ENCODE measurements at places on chromosomes 11 and 22.

GRCh38 chr11:69982690-69983570 is 95.2 kb upstream of the ANO1 start:
- no peak for DNase-seq

- no peak for DNase-seq
Measured at GRCh38 chr22:25781801-25782200, 39.8 kb downstream of the MYO18B start.

- DNase-seq = peak; percentile 20
Measured at GRCh38 chr11:36278531-36279282, 10.5 kb downstream of the COMMD9 start.

- DNase-seq = no peak
Measured at GRCh38 chr11:116175707-116176106, 597.1 kb downstream of the BUD13 start.

- DNase-seq = peak; percentile 68
Measured at GRCh38 chr22:39622881-39623367, 52.4 kb downstream of the CACNA1I start.

- no peak for DNase-seq
Measured at GRCh38 chr22:30989474-30989873, 20.4 kb downstream of the TUG1 start.

GRCh38 chr11:128711136-128711535 is 17.3 kb downstream of the FLI1 start:
- no peak for DNase-seq

DNA sequence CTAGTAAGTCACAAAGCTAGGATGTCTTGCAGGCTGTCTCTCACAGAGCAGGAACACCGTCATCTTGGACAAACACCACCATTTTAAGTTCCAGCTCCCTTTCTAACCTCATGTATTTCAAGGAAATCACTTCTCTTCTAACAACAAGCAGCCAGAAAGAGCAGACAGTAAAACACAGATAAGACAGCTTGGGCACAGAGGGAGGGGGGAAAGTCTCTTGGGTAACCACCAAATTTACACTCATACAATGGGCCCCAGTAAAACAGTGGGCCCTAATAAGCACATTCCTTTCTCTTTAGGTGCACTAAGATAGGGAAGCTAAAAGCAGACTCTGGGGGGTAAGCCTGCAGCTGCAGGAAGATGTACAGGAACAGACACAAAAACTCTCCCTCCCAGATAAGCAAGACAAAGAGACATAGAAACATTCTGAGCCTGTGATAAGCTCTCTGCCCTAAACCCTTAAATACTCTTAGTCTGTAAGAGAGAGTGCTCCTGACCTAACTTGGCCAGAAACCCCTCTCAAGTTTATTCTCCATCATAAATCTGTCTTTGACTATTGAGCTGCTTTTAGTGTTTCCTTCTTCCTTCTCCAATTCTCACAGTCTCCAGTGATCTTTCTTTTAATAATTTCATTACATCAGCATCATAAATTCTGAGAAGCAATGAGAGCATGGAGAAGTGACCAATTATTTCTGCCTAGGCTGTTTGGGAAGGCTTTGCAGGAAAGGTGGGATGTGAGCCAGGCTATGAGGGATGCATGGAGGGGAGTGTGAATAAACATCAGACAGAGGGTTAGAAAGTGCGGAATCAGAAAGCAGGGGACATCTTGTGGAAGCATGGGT is 7.4 kb downstream of the OR10D3 start:
- DNase-seq = peak; percentile 59

DNA sequence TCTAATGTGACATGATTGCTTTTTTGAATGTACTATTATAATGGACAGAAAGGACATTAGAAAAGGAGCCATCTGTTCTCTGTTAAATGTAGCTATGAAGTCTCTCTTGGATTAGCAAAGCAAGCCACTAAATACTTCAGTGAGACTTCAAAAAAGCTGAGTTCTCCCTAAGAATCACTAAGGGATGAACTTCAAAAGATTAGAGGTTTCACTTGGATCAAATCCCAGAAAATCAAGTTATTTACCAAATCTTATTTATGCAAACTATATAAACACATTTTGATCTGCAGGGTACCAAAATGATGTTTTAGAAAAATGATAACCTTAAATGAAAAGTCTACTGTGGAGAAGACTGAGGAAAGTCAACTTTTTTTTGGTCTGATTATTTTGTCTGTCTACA is 82.1 kb upstream of the MTMR2 start:
- no peak for DNase-seq

- DNase-seq = no peak
Measured at GRCh38 chr11:6988506-6988905, 31.6 kb downstream of the ZNF214 start.

GRCh38 chr11:29309992-29310391 is 706.8 kb downstream of the KCNA4 start:
- no peak for DNase-seq

- DNase-seq = no peak
Measured at GRCh38 chr11:76558473-76558872, 112.1 kb downstream of the LRRC32 start.

All from right forelimb (tissue), 1 donor.